Caki2 (cell line): ENCODE measurements at places on chromosomes 1 and 21.

DNA sequence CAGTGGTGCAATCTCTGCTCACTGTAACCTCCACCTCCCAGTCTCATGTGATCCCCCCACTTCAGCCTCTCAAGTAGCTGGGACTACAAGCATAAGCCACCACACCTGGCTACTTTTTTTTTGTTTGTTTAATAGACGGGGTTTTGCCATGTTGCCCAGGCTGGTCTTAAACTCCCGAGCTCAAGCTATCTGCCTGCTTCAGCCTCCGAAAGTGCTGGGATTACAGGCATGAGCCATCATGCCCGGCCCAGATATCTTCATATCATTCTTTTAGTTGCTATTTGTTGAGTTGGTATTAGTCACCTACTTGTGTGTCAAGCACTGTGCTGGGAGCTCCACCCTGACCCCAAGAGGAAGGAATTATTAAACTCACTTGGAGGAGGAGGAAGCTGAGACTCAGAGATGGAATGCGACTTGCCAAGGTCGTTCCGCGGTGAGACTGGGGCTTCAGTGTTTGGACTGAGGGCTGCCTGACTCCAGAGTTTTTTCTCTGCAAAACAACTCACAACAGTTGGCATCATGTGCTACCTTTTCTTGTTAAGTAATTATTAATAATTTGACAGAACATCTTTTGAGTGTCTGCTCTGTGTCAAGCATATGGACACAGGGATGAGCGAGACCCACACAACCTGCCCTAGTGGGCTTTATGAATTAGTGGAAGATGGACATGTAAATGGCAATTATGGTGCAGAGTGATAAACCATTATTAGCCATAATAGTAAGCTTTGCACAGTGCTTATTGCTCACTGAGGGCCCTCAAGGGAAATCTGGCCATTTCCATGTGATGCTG is 132.0 kb downstream of the FOXD2 start:
- peak; percentile 80 for DNase-seq

- no peak for DNase-seq
Observed at GRCh38 chr1:56908619-56909221, 54.1 kb downstream of the C8A start.

- DNase-seq = no peak
Observed at GRCh38 chr21:23014021-23014420, 2015.8 kb downstream of the NCAM2 start.

- no peak for DNase-seq
Observed at GRCh38 chr1:15696956-15697521, 12.9 kb downstream of the PLEKHM2 start.

DNA sequence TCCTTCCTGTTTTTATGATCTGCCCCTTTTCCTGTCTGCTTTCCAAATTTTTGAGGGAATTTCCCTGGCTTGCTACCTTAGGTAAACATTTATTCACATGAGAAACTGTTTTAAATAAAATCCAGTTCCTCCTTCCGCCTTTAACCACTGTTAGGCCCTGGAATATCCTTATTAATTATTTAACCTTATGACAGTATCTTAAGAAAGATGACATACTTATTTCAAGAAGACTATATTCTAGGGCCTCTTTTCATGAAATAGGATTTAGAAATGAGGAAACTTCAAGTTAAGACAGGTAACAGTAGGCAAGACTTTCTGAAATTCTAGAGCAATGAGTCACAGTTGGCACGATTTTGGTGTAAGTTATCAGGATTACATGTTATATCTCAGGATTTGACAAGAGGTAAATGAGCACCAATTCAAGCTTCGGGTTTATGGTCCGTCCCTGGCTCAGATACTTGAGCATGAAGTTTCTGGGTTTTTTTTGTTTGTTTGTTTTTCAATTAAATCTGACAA is 2.0 kb upstream of the TNFSF18 start:
- DNase-seq = peak; percentile 32

GRCh38 chr1:209102531-209102930 is 481.0 kb upstream of the CAMK1G start:
- DNase-seq = no peak

DNA sequence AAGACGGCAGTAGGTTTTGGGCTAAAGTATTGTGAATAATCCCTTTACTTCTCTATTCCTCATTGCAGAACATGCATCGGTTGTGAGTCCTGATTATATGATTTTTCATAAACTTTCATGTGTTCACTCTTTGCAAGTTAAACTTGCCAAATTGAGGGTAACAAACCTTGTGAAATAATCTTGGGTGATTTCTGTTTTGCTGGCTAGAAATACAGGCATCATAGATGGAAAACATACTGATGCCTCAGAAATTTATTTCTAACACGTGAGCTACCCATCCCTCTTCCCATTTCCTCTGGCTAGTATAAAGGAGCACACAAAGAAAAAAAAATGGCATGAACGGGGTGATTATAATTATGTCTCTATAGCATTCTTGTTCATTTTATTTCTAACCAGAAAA is 39.6 kb downstream of the RGS5 start:
- DNase-seq = no peak

- DNase-seq = no peak
Observed at GRCh38 chr1:178580876-178581275, 68.0 kb downstream of the TEX35 start.

DNA sequence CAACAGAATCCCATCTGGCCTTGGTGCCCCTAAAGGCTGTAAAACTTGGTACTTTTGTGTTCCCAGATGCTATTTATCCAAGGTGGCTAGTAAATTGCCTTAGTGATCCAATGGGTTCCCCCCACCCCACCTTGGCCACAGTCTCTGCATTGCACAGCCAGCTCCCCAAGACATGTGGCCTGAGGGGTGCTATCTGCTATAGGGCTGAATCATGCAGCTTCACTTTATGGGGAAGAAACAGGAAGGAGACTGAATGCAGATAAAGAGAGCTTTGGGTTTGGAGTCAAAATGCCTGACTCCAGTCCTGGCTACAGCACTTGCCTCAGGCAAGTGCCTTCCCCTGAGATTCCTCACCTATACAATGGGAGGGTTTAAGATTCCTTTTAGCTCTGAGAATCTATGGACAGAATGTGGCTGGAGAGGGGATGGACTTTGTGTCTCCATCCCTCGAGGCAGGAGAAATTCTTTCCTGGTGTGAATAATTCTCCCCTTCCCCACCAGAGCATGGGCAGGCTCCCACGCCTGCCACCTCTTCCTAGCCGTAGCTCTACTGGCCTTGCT is 6.5 kb downstream of the RHEX start:
- DNase-seq = no peak

DNA sequence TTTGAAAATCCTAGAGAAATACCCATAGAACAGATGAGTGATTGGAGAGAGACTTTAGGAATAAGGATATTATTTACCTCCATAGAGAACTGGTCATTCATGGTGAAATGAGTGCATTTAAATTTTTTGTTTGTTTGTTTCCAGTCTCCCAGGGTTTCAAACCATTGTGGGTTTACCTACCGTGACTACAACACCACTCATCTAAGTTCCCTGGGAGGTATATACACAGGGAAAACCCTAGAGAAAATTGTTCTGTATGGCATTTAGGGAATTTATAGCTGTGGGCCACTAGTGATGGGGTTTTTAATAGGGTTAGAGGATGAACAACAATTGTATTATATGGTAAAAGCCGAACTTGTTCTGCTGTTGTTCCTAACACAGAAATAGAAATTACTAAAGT is 109.2 kb downstream of the USP25 start:
- DNase-seq = no peak
